ENCODE measurements at places on chromosomes 1 and 21. TPM values are rescaled to one million over a fixed set of nuclear protein-coding genes. Genes with fewer than 3 reads are reported as not detected.

DNA sequence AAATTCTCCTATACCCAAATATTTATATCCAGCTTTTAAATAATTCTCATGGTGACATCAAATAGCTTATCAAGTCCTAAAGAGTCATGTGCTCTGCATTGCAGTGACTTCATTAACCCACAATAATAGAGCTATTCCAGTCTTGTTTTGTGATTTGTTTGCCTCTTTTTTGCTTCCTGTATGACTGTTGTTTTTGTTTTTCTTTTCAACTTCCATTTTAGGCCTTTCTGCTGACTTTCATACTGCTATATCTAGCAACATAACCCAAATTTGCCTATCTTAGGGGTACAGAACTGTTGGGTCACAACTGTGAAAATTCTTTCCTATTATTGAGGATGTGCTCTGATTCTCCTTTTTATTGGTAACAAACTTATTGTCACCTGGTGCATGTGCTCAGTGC, 30.3 kb downstream of the SPATA17 start:
- DNase-seq, result no peak

DNA sequence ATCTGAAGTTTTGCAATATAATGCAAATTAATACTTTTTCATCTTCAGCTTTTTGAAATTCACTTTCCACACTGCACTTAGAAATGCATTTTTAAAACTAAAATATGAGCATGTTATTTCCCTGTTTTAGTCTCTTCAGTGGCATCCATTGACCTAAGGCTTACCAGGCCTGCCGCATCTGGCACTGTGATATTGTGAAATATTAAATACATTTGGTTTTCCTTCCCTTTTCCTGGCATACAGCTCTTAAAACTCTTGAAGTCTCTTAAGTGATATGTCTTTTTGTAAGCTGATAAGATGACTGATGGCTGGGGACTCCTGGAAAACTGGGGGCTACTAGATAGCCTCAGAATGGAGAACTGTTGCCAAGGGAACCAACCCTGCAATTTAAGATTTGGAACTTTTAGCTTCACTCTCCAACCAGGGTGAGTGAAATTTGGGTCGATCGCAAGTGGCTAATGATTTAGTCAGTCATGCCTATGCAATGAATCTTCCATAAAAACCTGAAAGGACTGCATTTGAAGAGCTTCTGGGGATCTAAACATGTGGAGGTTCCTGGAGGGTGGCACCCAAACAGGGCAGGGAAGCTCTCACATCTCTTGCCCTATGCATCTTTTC, 75.5 kb upstream of the PDC start:
- DNase-seq, result no peak

- DNase-seq, result no peak
Observed at GRCh38 chr1:3599286-3599811, 12.0 kb downstream of the MEGF6 start.

The CTSS gene
- total RNA-seq, result 114 TPM

DNA sequence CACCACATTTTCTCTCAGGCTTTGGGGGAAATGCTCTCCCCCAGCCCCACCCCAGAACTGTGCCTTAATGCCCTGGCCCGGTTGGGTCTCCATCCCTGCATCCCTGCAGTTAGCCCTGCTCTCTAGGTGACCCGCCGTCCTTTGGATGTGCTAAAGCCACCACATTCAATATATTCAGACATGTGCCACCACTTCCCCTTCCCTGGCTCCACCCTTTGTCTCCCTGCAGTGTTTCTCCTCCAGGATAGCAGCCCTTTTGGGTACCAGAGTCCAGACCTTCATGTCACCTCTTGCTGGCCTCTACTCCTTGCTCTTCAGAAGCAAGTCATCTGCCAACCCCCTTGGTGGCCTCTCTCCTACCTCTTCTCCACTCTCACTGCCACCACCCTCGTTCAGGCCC, 41.8 kb downstream of the RUNX1 start:
- DNase-seq, result no peak

The CSMD2 gene
- total RNA-seq, result not detected

The GJB5 gene
- not detected for total RNA-seq

The LCE6A gene
- total RNA-seq, result not detected

GRCh38 chr21:15445327-15445726, 284.5 kb upstream of the USP25 start:
- DNase-seq, result no peak

GRCh38 chr1:180994262-180994661, 28.4 kb downstream of the STX6 start:
- DNase-seq, result peak; percentile 13

GRCh38 chr1:199847021-199847420, 180.5 kb upstream of the NR5A2 start:
- DNase-seq, result no peak

The AMY1A gene
- total RNA-seq, result not detected

DNA sequence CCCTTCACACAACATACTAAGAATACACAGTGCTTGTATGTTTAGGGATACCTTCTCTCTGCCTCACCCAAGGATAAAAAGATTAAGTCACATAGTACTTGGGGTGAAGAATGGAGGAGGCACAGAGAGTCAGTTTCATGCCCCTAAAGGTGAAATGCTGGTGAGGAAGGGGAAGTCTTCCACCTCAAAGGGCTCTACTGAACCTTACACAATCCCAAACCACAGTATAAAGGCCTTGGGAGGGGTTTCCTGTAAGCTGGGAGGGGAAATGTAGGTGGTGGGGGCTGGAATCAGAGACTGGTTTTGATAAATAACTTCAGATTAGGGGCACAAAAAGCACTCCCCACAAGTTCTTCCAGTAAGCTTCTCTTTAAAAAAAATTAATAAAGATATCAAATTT, 3.5 kb downstream of the MINDY1 start:
- DNase-seq, result peak; percentile 44

- DNase-seq, result no peak
Observed at GRCh38 chr1:228321435-228321834, 85.2 kb downstream of the TRIM11 start.

DNA sequence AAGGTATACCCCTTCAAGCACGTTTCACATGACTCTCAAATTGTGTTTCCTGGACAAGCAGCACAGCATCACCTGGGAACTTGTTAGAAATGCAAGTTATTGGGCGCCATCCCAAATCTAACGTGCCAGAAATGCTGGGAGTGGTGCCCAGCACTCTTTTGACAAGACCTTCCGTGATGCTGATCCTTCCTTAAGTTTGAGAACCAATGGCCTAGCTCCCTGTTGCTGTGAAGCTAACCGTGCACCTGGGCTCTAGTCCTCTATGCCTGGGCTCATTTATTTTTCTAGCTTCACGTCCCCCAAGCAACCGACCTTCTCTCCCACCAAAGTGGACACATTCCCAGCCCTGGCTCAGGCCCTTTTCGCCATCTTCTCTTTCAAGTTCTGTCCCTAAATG, 4.3 kb downstream of the BEST4 start:
- no peak for DNase-seq

- no peak for DNase-seq
Observed at GRCh38 chr1:166796620-166797236, 42.5 kb upstream of the POGK start.

The SELENBP1 gene
- total RNA-seq, result not detected

The CD1E gene
- total RNA-seq, result not detected
